Progenitor cell of endocrine pancreas (in vitro differentiated cells): ENCODE measurements at places on chromosomes 4 and X.
A peak's percentile ranks its signal among the peaks of the same experiment; 100 is the strongest.

DNA sequence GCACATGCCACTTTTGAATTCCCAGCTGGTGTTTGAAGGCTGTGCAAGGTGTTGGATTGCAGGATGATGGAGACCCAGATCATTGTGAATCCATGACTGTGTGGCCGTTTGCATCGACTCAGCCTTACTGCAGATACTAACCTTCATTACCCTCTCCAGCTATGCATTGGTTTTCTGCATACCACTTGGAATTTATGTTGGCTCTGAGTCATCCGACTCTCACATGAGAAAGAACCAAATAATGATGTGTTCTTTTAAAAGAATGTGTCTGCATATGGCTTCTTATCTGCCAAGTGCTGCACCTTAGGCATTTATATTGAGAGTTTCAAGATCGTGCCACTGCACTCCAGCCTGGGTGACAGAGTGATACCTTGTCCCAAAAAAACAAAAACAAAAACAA is 106.7 kb upstream of the PRKX start:
- DNase-seq, result no peak

DNA sequence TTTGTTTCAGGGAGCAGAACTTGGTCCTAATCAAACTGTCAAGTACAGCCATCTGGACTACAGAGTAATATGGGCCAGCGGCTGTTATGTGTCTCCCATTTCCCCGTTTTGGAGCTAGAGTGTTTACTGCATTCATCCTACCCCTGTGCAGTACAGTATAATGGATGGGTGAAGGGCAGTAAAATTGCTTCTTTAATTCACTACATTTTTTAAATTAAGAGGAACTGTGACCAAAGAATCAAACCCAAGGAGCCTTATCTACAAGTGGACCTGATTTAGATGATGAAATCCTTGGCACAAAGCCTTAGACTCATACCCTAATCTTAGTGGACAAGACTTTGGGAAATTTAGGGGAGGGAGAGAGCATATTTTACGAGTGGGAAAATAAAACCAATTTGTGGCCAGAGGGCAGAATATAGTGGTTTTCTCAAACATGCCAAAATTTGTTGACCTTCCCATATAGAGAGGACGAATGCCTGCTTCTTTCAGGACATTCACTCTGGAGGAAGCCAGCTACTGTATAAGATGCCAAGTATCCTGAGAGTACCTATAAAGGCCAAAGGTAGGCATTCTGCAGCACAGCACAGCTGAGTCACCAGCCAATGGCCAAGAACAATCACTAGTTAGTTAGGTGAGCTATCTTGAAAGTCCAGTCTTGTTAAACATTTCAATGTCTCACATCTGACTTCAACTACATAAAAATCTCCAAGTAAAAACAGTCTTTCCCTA is 253.8 kb upstream of the KCNIP4 start:
- DNase-seq, result no peak

DNA sequence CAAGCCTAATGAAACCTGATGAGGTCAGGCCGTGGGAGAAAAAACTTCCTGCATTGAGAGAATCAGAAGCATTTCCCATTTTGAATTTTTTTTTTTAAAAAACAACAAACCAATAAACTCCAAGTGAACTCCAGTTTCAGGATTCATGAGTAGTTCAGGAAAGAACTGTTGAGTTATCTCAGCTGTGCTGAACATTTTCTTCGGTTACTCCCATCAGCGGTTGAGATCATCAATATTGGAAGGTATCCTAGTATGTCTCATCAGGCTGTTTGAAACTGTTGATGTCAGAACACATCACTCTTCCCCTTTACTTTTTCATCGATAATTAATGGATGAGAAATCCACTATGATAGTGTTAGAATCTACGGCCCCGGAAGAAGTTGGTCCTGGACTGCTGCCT is 82.4 kb upstream of the ADGRG2 start:
- DNase-seq, result no peak

DNA sequence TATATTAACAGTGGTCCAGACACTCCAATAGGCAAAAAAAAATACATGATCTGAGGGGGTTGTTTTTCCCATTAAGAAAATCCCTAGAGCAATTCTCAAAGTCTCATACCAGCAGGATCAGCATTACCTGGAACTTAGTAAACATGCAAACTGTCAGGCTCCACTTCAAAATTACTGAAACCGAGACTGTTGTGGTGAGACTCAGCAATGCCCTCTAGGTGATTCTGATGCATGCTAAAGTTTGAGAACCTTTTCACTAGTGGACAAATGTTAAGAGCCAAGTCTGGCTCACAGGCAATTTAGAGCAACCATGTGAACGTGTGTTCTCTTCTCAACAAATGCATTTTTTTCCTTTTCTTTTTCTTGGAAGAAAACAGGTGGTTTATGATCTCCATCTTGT is 30.2 kb downstream of the NEK1 start:
- DNase-seq, result no peak

DNA sequence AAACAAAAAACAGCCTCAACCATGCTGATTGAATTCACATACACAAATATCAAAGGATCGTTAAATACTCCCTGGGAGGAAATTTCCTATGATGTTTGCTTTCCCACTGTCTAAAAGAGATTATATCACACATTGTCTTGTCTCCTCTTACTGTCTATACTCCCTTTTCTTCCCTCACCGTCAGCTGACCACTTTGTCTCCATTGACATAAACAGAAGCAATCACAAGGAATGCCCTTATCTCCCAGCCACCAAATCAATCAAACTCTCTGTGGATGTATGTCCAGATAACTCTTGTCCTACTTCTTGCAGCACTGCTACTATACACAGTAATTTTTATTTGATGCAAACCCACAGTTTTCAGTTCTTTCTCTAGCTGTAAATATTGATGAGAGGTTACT is 12.2 kb upstream of the NUDT9 start:
- DNase-seq, result no peak

DNA sequence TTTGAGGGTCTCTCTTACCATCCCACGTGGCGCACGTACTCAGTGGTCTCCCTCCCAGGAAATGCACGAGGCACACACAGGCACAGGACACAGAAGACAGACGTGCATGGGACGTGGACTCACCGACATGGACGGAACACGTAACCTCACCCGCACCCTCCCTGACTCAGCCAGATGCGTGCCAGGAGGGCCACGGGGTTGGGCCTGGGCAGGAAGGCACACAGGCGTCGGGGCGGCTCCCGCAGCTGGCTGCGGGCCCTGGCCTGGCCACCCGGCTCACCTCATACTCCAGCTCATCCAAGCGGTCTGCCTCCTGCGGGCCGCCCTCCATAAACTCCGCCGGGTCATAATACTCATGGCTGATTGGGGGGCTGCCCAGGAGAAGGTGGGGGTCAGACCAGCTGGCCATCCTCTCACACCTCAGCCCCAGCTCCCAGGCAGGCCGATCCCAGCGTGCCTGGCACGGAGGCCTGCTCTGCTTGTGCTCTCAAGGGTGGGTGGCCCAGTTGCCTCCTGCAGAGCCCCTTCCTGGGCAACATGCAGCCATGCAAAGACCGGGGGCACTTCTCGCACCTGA is 12.6 kb downstream of the SSR4 start:
- no peak for DNase-seq

DNA sequence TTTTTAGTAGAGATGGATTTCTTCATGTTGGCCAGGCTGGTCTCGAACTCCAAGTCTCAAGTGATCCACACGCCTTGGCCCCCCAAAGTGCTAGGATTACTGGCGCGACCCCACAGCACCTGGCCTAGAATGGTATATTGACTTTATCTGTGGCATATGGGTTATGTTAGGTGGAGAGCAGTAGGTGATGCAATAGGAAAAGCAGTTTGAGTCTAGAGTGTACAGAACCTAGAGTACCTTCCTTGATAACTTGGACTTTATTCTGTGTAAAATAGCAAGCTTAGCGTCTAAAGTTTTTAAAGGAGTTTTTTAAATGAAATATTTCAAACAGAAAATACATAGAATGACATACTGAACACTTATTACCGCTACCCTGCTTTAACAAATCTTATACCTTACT is 312.0 kb upstream of the ZCCHC13 start:
- DNase-seq, result no peak

DNA sequence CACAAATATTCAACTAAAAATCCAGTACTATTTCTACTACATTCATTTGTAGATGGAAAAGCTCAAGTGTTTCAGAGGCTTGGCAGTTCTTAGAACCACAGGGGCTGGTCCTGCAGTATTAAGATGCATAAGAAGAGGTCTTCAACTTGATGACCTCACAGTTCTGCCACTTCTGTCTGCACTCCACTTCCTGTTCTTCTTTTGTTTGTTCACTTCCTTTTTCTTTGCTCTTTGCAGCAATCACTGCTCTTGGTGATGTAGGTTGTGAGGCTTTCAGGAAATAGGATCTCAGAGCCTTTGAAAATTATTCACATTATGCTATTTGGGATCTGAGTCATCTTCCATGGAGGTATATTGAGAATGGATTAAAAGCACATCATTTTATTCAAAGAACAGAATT is 602.0 kb upstream of the CPEB2 start:
- DNase-seq, result no peak

- DNase-seq, result no peak
Measured at GRCh38 chrX:48754238-48754637, 7.3 kb upstream of the GLOD5 start.

GRCh38 chr4:184757810-184758209 is 23.9 kb upstream of the CENPU start:
- DNase-seq, result no peak

DNA sequence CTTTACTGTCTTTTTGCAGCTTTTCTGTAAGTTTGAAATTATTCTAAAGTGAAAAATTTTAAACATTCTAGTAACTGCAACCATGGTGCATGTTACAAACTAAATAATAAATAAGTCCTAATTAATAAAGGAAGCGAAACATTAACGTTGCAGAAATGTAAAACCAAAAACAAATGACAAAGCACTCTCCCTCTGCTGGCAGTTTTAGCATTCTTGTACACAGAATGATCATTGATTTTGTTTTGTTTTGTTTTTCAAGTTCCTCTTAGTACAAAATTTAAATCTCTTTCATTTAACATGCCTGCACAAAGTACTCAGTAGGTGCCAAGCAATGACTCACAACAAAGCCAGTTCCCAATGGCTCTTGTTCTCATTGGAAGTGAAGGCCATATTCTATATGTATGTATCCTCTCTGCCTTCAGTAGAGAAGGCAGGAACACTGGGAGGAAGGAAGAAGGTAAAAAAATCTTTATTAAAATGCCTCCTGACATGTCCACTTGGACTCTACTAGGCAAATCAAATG is 13.7 kb upstream of the TMSB4X start:
- DNase-seq, result no peak

DNA sequence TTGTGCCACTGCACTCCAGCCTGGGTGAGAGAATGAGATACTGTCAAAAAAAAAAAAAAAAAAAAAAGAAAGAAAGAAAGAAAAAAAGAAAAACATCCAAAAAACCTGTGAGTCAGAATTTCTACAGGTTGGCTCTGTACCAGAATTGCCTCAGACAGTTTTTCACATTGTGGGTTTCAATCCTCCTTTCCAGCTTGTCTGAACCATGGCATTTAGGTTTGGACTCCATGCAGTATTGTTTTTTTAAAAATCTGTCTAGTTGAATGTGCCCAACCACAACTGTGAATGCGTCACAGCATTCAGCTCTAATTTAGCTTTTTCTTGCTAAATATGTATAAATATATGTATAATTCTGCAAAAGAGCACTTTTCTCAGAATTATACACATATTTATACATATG is 31.4 kb upstream of the ARSH start:
- no peak for DNase-seq

GRCh38 chrX:109959356-109959871 is 43.5 kb upstream of the TMEM164 start:
- DNase-seq, result no peak

GRCh38 chr4:38082424-38083385 is 122.5 kb downstream of the PTTG2 start:
- no peak for DNase-seq

GRCh38 chrX:5236096-5236495 is 992.6 kb downstream of the NLGN4X start:
- peak; percentile 10 for DNase-seq

GRCh38 chrX:151042842-151043241 is 59.7 kb downstream of the HMGB3 start:
- no peak for DNase-seq

DNA sequence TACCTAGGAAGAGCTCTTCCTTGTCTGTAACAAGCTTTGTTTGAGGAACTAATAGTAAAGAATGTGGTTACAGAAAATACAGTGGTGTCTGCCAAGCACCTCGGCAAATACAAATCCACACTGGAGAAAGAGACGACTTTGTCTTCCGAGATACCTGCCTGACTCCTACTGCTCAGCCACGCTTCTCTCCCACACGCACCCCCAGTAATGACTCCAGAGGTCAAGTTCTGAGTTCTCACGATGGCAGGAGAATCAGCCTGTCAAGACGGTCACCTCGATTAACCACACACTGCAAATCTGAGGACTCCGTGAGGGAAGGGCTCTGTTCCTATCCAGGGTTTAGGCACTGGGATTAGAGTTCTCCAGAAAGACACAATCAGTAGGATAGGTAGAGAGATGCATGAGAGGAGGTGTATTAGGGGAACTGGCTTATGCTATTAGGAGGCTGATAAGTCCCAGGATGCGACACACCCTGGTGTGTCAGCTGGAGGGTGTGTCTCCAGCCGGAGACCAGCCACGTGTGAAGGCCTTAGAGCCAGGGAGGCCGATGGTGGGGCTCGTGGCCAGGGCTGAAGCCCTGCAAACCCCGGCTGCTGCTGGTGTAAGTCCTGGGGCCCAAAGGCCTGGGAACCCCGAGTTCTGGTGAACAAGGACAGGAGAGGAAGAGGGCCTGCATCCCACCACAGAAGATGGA is 8.4 kb upstream of the TRIML2 start:
- no peak for DNase-seq

DNA sequence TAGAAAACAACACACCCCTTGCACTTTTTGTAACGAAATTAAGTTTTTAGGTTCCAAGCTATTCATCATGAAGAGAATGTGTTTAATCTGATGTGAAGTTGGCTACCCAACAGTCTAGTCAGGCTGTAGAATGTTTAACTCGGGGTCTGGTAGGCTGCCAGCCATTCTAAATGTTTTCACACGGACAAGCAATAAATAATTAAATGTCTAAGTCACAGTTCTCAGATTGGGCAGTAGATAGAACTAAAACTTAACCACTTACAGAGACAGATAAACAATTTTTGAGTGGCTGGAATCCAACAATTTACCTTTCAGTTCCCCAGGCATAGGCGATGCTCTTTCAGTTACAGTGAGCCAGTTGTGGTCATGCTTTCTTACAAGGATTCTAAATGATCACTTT is 66.5 kb downstream of the CHIC2 start:
- no peak for DNase-seq

GRCh38 chrX:116009346-116009745 is 161.2 kb upstream of the AGTR2 start:
- no peak for DNase-seq

- DNase-seq, result no peak
Measured at GRCh38 chr4:167380964-167381363, 146.7 kb upstream of the SPOCK3 start.

GRCh38 chrX:153778684-153779101 is 2.1 kb upstream of the SRPK3 start:
- no peak for DNase-seq

DNA sequence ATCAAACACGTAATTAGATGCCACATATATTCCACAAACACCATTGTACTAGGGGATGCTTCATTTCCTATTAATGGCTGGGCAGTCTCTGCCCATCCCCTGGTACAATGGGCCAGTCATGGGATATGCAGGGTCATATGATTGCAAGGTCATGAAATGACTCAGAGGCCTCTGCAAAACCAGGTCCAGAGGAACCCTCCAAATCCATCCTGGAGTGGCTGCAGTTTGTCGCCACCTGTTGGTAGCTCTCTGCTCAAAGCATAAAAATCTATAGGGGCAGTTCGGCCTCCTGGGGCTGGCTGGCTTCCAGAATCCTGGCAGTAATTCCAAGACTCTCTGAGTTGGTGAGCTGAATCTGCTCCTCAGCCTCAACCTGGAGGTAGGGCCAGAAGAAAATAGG is 22.9 kb upstream of the PUDP start:
- DNase-seq, result no peak

GRCh38 chr4:13495753-13496152 is 11.6 kb upstream of the RAB28 start:
- no peak for DNase-seq
